Kasumi-1 (cell line): ENCODE measurements at places on chromosomes 16 and 17.

GRCh38 chr17:66571745-66572144, 263.2 kb upstream of the CACNG5 start:
- no peak for DNase-seq

GRCh38 chr16:4328782-4329775, 13.2 kb downstream of the GLIS2 start:
- DNase-seq: no peak

DNA sequence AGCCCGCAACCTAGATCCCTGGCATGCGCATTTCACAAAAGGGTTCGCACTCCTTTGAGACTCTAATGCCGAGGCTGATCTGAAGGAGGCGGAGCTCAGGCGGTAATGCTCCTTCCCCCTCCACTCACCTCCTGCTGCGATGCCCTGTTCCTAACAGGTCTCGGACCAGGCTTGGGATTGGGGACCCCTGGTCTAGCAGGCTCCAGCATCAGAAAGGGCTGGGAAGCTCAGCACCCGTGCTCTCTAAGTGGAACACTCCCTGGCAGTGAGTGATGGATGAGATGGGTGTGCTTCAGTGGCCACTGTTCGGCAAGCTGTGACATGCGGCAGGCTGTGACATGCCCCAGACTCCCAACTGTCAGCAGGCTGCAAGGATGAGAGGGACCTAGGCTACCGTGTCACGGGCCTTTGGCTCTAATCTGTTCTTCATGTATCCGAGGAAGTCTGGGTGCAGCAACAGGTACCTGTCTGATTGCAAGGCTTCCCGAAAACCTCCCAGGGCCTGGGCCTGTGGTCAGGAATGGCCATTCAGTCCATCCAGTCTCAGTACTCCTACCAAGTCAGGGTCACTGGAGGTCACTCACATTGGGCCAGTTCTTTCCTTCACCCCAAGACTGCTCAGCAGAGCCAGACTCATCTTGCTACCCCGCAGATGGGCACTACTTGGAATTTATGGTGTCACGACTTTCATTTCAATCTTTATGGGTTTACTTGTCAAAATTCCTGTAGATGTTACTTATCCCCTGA, 1.3 kb upstream of the ST6GALNAC2 start:
- DNase-seq: no peak

DNA sequence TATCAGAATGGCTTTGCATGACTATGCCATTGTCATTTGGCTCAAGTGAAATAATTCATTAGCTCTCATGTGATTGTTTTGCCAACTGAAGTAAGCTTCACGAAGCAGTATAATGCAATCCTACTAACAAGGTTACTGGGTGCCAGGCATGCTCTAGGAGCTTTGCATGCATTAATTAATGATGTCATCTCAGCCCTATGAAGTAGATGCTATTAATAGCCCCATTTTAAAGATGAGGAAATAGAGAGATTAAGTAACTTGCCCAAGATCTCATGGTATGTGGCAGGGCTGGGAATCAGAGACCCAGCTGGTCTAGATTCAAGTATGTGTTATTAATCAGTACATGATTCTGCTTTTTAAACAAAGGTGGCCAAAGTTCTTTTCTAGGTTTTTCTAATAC, 14.1 kb downstream of the KRT39 start:
- no peak for DNase-seq

DNA sequence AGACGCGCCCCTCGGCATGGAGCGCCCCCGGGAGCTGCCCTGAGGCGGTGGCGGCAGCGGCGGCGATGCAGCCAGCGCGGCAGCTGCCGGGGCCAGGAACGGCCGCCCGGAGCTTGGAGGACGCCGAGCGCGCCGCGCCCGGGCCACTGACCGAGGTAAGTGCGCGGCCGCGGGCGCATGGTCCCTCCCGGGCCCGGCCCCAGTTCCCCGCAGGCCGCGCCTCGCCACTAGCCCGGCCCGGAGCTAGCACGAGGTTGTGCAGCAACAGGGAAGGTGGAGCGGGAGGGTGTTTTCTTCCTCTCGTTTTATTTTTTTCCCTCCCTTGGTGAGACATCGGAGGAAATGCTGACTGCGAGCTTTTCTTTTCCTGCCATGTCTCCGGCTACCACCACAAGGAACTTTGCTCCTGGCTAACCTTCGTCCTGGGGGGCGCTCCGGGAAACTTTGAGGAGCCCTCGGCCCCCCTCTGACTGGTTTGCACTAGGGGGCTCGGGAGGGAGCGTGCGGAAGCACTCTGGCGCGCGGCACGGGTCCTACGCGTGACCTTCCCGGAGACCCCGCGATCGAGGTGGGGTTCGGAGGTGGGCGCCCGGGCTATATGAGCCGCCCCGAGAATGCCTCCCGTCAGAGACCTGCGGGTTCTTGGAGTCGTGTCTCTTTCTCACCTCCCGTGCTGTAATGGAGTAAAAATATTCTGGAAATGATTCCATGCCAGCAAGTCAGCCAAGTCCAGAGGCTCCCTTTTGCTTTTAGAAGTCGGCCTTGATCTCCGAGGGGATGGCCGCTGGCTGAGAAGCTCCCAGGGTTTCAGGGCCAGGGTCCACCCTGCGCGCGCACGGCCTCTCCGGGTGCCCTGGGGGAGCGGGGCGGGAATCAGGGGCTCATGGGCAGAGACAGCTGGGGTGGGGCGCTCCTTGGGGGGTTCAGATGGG, 868 bp downstream of the KCNJ12 start:
- DNase-seq: no peak

DNA sequence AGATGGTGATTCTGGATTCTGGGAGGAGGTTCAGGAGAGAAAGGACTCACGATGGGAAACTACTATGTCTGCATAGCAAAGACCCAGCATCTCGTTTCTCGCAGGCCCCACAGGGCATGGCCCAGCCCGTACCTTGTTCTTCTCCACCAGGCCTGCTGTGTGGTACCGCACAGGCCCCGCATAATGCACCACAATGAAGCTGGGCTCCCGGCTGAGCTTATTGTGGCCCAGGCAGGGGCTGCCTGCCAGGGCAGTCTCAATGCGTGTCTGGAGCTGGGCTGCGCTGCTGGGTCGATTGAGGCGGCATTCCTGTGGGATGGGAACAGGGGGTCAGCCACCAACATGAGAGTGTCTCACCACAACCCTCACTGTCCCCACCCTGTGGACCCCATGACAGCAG, 20.4 kb downstream of the ZNHIT3 start:
- DNase-seq: no peak

GRCh38 chr17:38674014-38674748, 576 bp downstream of the EPOP start:
- no peak for DNase-seq

DNA sequence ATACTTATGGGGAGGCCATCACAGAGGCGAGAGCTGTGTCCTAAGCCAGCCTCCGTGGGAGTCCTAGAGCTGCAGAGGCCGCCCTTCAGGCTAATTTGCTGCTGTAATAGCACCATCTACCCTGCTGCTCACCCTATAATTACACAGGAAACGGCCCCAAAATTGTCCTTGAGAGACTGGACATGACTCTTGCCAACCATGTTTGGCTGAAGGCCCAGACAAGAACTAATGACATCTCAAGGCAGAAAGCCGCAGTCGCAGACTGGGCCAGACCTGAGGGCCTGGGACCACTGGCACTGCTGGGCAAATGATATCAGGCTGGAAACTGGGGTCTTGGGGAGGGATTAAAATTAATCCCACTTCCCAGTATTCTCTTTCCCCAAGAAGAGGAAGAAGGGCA, 24.1 kb downstream of the PSMD7 start:
- DNase-seq: no peak

GRCh38 chr17:51590071-51590656, 329.8 kb downstream of the UTP18 start:
- DNase-seq: no peak

GRCh38 chr17:29390851-29391631, 878 bp downstream of the TAOK1 start:
- peak; percentile 67 for DNase-seq

DNA sequence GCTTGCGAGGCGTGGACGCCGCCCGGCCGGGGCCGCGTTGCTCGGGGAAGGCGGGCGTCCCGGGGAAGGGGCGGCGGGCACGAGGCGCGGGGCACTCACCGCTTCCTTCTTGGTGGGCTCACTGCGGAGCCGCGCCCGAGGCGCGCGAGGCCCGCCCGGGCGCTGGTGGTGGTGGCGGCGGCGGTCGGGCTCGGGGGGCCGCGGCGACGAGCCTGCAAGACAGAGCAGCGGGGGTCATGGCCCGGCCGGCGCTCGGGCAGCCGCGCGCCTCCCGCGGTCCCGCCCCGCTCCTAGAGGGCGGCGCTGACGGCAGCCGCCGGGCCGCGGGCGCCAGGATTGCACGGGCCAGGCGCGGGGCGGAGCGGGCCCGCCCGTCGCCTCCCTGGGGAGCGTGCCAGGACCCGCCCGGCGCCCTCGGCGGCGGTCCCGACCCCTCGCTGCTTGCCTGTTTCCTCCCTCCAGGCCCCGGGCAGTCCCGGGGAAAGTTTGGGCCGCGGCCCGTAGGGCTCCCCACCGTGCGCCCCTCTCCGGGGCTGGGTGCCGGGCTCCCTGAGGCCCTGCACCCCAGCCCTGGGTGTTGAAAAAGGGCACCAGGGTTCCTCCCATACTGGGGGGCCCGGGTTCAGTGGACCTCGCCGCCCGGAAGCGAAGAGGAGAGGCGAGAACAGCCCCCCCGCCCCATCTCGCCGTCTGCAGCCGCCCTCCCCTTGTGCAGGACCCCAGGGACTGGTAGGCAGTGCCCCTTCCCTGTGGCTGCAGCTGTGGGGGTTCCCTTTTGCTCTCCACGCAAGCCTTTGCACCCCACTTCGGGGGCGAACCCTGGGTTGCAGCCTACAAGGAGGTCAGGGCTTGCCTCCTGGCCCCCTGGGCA, at the start of gene C16orf74:
Gene C16orf74, minus strand, starts transcription at position 270 of the 871 bp plus-strand sequence. CDS start 15,879 bp downstream, outside the sequence.
- no peak for DNase-seq

DNA sequence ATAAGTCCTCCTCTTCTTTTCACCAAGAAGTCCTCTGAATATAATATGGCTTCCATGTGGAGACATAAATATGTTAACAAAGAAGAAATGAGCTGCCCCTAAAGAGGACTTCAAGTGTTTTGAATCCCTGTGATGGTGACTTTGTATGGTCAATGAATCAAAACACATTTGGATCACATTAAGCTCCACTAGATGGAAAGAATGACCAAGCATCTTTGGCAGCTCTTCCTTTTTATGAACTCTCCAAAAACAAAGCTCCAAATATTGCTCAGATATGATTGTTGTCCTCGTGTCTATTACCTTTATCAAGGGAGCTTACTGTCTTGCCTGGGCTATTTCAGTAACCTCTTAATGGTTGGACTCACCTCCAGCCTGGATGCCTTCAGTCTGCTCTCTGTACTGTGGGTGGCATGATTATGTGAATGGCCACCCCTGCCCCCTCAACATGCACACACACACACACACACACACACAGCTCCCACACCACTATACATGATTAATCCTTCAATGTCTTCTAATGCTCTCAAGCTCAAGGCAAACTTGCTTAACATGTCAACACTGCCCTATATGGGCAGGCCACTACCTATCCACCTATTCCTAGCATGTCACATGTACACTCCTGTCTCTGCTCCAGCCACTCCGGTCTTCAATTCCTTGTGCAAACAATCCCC, 346.6 kb upstream of the SALL1 start:
- no peak for DNase-seq

GRCh38 chr16:78794581-78795250, 695.3 kb downstream of the WWOX start:
- no peak for DNase-seq

GRCh38 chr16:89498839-89499238, 8.5 kb upstream of the ANKRD11 start:
- DNase-seq: no peak

DNA sequence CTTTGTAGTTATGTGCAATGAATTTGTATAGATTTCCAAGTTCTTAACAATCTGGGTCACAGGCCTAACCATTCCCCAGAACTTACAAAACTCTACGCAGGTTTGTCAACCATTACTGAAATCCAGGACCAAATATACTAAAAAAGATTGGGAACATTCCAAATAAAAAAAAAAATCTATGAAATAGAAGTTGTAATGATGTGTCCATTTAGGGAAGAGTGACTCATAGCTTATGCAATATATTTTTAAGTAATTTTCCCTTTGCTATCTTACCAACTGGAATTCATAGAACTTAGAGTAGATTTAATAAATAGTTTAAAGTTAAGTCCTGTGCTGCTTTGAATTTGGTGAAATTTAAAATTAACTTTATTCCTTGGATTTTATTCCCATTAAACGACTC, 393.2 kb downstream of the PMP22 start:
- no peak for DNase-seq

DNA sequence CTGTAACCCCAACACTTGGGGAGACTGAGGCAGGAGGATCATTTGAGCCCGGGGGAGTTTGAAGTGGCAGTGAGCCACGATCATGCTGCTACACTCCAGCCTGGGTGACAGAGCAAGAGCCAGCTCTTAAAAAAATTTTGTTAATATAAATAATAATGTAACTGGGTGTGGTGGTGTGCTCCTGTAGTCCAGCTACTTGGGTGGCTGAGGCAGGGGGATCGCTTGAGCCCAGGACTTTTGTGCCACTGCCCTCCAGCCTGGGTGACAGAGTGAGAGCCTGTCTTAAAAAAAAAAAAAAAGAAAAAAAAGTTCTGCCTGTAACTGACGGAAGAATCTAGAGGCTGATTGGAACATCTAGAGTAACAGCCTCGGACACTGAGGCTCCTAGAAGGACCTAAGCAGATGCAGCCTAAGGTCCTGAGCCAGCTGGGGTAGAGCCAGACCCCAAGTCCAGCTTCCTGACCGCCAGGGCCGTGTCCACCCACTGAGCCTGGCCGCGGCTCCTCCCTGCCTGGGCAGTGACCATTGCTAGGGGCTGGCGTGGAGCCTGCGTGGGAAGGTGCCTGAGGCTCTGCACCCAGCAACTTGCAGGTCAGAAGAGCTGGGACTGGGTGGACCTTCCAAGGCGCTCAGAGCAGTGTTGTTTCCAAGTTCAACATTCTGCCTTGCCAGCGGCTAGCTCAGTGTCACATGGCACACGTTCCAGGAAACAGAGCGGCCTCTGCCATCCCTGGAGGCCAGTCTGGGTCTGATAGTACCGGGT, 209.4 kb upstream of the CIBAR2 start:
- DNase-seq: no peak

DNA sequence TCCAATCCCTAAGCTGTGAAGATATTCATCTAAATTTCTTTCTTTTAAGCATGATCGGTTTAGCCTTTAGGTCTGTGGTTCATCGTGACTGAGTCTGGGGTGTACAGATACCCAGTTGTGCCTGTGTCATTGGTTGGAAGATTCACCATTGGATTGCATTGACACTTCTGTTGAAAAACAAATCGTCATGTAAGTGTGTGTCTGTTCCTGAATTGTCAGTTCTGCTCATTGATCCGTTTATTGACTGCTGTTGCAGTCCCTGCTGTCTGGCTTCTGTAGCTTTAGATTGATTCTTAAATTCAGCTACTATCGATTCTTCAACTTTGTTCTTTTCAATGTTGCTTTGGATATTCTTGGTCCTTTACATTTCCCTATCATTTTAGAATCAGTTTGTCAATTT, 21.0 kb upstream of the ZNF469 start:
- DNase-seq: no peak

GRCh38 chr16:21628772-21629171, 23.6 kb downstream of the IGSF6 start:
- no peak for DNase-seq
